Posterior vena cava (tissue), 2 donors: ENCODE measurements at places on chromosomes 2 and 18. TPM values are rescaled to one million over a fixed set of nuclear protein-coding genes. Genes with fewer than 3 reads are reported as not detected.

The OTOS gene
- total RNA-seq: not detected

The SLC39A6 gene
- 27.9 TPM for total RNA-seq

DNA sequence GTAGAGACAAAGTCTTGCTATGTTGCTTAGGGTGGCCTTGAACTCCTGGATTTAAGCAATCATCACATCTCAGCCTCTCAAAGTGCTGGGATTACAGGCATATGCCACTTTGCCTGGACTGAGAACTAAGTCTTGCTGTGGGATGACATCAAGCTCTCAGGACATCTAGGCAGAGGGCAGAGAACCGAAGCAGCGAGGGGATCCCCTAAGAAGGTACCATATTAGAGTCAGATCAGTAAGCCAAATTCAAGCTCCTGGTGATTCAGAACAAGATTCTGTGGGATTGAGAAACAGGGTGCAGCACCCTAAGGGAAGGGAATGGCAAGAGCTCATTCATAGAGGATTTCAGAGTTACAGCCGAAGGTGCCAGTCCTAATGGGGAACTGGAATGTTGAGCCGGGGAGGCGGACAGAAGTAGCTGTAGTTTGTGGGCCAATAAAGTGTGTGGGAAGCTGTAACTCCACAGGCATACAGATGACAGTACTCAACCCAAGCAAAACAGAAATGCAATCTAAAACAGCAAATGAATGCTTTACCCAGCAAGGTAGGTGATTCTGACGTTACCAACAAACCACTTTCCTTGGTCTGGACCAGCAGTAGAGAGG is 30.9 kb downstream of the EPHA4 start:
- DNase-seq: no peak

- no peak for DNase-seq
Observed at GRCh38 chr2:3038636-3039035, 339.0 kb downstream of the EIPR1 start.

The OSBPL6 gene
- 2.0 TPM for total RNA-seq

- no peak for DNase-seq
Observed at GRCh38 chr2:175786471-175787124, 215.5 kb downstream of the LNPK start.

DNA sequence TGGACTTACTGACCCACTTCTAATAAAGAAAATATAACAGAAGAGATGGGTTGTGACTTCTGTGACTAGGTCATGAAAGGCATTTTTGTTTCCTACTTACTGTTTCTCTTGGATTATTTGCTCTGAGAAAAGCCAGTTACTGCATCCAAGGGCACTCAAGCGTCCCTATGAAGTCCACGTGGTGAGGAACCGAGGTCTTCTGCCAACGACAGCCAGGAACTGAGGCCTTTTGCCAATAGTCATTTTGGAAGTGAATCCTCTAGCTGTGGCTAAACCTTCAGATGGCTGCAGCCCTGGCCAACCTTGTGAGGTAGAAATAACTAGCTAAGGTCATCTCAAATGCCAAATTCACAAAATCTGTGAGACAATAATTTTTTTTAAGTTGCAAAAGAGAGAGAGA is 449.8 kb upstream of the RGPD4 start:
- no peak for DNase-seq

DNA sequence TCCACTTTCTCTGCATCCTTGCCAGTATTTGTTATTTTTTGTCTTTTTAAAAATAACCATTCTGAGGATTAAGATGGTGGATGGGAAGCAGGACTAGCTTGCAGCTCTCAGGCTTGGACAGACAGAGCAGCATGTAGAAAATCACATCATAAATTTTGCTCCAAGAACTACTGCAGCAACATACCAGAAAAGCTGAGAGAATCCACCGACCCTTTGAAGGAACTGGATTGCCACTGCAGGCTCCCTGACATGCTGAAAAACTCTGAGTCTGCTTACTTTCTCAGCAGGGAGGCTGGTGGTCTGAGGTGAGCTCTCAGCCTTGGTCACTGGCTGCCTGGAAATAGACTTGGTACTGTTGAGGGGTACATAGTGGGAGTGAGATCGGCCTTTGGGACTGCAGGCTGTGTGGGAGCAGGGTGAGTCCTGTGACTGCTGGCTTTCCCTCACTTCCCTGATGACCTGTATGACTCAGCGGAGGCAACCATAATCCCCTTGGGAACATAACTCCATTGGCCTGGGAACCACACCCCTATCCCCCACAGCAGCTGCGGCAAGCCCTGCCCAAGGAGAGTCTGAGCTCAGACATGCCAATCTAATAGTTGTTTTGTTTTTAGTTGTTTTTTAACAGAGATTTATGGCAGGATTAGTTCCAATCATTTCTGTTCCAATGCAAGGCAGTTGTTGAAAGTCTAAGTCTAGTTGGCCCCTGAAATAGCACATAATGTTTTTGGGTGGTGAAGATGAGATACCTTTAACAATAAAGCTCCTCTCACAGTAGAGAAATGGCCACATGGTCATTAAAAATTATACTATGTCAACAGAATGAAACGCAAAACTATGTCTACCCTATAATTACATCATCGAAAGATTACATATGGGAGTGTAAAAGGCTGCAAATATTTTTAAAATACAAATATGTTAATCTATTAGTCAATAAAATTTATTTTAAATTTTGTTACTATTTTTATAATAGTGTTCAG is 414.2 kb upstream of the CHAC2 start:
- no peak for DNase-seq

DNA sequence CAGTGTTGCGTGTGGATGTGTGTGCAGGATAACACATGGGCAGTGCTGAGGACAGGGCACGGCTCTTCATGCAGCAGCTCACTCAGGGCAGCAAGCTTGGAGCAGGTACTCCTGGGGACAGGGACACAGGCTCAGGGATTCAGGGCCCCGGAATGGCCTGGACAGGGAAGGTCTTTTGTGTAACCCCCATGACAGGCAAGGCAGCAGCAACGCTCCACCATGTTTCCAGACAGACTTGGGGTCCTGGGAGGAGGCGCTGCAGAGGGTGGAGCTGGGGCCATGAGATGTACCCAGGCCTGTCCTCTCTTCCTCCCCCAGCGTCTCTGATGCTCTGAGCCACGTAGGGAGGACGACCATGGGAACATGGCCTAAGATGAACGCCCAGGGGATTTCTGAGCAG is 58.3 kb downstream of the ADNP2 start:
- DNase-seq: peak; percentile 62

DNA sequence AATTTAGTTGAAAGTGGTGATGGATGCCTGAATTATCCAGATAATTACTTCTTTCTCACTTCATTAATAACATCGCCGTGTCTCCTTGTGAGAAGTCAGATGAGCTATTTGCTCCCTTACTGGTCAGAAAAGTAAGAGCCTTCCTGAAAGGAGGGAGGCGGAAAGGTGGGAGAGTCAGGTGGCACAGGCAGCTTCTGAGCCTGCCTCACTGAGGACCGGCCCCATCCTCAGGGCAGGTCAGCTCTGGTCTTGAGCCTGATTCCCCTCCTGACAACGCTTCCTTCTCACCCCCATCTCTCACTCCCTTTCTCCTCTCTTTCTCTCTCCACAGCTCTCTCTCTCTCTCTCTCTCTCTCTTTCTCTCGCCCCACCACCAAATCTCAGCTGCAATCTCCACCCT is 10.1 kb upstream of the APOB start:
- DNase-seq: no peak

DNA sequence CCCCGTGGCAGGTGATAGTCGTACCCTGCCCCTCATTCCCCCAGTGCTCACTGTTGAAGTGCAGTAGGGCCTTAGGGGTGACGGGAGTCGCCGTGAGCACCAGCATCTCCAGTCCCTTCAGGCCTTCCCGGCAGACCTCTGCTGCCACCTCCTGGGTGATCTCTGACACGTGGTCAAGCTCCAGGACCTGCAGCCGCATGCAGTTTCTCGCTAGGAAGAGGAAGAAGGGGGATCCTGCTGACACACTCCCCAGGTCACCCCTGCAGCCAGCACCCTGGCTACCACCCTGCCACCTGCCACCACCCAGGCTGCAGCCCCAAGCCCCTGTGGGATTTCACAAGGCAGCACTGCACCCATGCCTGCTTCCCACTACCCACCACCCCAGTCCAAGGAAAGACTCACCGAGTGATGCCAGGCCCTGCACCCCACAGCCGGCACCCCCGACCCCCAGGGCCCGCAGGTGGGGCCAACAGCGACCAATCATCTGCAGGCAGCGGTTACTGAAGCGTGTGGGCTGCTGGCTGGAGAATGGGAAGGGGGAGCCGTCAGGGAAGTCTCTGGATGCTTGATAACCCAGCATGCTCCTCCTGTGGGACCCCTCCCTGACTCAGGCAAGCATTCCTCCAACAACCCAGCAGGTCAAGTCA is 23.8 kb downstream of the FBXO41 start:
- peak; percentile 79 for DNase-seq

- no peak for DNase-seq
Observed at GRCh38 chr2:134623796-134624195, 95.0 kb downstream of the TMEM163 start.

The DUSP11 gene
- total RNA-seq: 17.3 TPM

GRCh38 chr2:121502246-121502645 is 28.4 kb upstream of the RNU4ATAC start:
- no peak for DNase-seq
